Stimulated activated CD8-positive, alpha-beta memory T cell treated with anti-CD3 and anti-CD28 coated beads, Interleukin-7, amount 100 ng/mL, for 1 hour (primary cell): ENCODE measurements at places on chromosomes 1 and 21.

DNA sequence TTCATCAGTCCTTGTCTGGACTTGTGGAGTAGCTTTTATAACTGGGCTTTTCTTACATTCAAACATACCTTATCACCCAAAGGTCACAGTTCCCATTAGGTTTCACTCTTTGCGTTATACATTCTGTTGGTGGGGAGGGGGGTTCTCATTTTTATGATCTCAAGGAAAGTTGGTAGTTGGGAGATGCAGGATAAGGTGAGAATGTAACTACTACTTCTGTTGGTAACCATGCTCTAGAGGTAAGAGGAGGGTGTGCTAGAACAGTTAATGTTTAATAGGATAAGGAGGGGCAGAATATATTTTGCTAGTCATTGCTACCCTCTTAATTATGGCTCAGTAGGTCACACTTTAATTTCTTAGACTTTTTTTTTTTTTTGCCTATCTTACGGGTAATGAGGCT is 10.7 kb downstream of the YBX1 start:
- DNase-seq: no peak

DNA sequence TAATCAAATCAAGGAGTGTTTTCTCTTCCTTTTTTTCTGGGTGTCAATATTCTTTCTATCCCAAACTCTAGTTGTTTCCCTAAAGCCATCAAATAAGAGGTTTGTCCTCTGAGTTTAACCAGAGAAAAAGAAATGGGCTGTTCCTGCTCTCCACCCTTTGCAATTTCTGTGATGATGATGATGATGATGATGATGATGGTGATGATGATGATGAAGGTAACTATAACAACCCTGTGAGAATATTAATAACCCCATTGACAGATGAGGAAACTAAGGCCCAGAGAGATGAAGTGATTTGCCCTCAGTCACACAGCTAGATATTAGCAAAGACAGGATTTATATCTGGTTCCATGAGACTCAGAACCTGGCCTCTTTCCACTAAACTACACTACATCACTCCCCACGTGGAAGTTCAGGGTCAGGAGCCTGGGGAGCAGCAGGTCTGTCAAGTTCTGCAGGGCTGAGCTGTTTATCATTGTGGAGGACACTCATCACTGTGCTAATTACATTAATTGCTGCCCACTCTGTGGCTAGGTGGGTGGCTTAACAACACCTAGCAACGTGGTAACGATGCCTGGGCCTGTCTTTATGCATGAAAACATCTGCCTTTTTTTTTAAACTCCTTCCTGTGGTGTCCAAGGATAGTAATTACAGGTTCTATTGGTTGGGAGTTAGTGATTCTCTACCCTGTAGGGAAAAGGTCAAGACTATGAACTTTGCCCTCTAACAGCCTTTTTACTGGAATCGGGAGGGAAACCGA is 19.0 kb upstream of the JUN start:
- no peak for DNase-seq

- no peak for DNase-seq
Observed at GRCh38 chr1:107365527-107366240, 224.8 kb downstream of the NTNG1 start.

GRCh38 chr1:200376528-200376927 is 33.3 kb downstream of the ZNF281 start:
- DNase-seq: no peak

DNA sequence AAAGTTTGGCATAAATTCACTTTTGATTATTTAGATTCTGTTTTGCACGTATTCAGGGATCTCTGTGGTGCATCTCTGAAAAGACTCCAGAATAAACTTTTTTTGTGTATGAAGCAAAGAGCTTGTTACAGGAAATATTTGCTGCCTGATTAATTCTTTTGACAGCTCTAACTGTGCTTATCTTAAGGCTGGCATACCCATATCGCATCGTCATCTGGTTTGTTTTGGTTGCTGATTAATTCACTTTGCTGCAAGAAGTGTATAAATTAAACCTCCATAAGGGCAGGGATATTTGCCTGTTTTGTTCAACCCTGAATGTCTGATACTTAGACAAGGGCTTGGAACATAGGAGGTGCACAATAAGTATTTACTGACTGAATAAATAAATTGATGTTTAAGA is 17.5 kb upstream of the DUSP10 start:
- DNase-seq: no peak

GRCh38 chr1:24345334-24345733 is 26.2 kb downstream of the GRHL3 start:
- DNase-seq: no peak

DNA sequence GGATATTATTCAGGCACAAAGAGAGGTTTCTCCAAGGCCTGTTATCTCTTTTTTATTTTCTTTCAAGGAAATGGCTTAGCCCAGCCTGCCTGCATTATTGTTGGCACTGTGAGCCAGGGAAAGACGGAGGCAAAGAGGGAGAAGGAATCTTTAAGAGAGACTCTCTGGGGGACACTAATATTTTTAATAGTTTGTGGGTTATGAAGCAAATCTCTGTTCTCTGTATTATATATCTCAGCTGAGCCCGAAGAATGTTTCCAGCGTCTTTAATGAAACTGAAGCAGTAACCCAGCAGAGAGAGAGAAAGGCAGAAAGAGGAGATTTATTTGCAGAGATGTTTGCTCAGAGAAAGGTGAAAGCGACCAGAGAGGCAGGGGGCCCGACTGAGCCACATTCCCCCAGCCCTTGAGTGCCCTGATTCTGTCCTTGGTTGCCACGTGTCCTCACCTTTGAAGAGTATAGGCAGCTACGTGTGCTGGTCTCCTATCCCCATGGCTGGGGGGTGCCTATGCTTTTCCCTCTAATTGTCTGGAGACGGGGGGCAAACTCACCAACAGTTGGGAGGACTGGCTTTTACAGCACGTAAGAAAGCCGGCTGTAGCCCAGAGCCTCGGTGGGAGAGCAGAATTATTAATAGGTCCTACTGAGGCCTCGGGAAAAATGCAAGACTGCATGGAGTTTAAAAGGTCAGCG is 166.4 kb downstream of the TRABD2B start:
- no peak for DNase-seq

GRCh38 chr1:79517470-79518224 is 511.1 kb upstream of the ADGRL4 start:
- no peak for DNase-seq

DNA sequence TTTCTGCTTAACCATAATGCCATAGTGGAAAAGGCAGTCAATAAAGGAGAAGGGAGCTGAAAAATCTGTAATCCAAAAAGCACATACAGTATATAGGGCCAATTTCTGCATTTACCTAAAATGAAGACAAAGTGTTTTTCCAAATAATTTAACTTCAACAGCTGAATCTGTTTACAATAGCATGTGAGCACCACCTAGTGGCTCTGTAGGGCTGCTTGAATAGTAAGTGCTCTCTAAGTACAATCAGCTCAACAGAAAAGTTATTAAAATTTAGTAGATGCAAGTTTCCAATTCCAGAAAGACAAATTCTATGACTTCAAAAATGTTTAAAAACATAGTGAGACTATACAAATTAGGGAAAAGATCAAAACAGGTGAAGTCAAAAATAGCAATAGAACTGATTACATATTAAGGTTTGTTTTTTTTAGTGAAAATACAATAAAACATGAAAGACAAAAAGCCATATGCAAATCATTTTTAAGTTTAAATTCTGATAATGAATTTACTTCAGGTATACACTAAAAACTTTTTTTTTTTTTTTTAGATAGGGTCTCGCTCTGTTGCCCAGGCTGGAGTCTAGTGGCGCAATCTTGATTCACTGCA is 220.0 kb downstream of the SETD4 start:
- no peak for DNase-seq

DNA sequence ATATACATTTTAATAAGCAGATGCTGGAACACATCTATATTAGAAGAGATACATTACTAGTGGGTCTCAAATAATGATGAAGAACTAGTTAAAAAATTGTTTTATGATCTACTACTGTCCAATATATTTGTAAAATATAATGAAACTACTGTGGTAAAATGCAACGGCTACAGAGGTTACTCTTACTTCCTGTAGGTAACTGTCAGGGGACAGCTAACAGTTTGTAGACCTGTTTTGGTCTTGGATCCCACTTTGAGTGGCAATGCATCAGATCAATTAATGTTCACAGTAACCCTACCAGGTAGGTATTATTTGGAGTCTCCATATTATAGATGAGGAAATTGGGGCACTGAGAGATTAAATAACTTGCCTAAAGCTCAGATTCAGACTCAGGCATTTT is 26.7 kb upstream of the MYSM1 start:
- DNase-seq: no peak

GRCh38 chr1:14815175-14815877 is 216.8 kb downstream of the KAZN start:
- no peak for DNase-seq

GRCh38 chr1:16605532-16606505 is 7.5 kb downstream of the NBPF1 start:
- no peak for DNase-seq
